ENCODE measurements at places on chromosomes 4 and X.

- peak; percentile 5 for DNase-seq
Observed at GRCh38 chrX:53476371-53476770, 42.2 kb upstream of the HSD17B10 start.

GRCh38 chrX:56795309-56795868 lies 66.3 kb downstream of the NBDY start:
- DNase-seq: no peak

- DNase-seq: no peak
Observed at GRCh38 chr4:77930154-77930639, 67.6 kb downstream of the MRPL1 start.

- DNase-seq: peak; percentile 50
Observed at GRCh38 chr4:15110120-15110571, 107.9 kb downstream of the CPEB2 start.

GRCh38 chr4:7137326-7138200 lies 54.8 kb upstream of the SORCS2 start:
- no peak for DNase-seq

GRCh38 chrX:63922221-63922620 lies 137.2 kb upstream of the ARHGEF9 start:
- peak; percentile 16 for DNase-seq

- no peak for DNase-seq
Observed at GRCh38 chr4:75566911-75567310, 11.0 kb downstream of the ODAPH start.

GRCh38 chr4:71870456-71870855 lies 86.6 kb upstream of the GC start:
- DNase-seq: no peak

- DNase-seq: no peak
Observed at GRCh38 chr4:116925900-116926457, 159.4 kb downstream of the TRAM1L1 start.

GRCh38 chrX:130555341-130555740 lies 153.6 kb downstream of the RBMX2 start:
- DNase-seq: no peak

Measured in SW480 (cell line).